ENCODE measurements at places on chromosomes 16 and 17.

GRCh38 chr16:47284999-47285398 lies 141.3 kb upstream of the NETO2 start:
- DNase-seq: no peak

- peak; percentile 71 for DNase-seq
These were observed 6.4 kb downstream of the THRA start for GRCh38 chr17:40068917-40069750.

DNA sequence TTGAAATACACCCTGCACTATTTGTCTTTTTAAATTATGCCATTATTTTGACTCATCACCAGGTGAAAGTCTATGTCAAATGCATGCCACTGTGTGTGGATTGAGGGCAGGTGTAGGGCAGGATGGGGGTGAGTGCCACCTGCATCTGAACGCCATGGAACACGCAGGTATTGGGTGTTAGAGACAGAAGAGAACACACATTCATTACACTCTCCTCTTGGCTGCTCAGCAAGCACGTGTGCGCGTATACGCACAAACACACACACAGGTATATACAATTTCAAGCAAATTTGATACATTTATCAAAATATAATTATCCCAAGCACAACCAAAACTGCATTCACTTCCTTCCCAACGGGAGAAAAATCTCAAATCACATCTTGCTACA lies 268.9 kb downstream of the NTN1 start:
- DNase-seq: no peak

- DNase-seq: no peak
These were observed 162.8 kb upstream of the ANKFN1 start for GRCh38 chr17:55990332-55991006.

DNA sequence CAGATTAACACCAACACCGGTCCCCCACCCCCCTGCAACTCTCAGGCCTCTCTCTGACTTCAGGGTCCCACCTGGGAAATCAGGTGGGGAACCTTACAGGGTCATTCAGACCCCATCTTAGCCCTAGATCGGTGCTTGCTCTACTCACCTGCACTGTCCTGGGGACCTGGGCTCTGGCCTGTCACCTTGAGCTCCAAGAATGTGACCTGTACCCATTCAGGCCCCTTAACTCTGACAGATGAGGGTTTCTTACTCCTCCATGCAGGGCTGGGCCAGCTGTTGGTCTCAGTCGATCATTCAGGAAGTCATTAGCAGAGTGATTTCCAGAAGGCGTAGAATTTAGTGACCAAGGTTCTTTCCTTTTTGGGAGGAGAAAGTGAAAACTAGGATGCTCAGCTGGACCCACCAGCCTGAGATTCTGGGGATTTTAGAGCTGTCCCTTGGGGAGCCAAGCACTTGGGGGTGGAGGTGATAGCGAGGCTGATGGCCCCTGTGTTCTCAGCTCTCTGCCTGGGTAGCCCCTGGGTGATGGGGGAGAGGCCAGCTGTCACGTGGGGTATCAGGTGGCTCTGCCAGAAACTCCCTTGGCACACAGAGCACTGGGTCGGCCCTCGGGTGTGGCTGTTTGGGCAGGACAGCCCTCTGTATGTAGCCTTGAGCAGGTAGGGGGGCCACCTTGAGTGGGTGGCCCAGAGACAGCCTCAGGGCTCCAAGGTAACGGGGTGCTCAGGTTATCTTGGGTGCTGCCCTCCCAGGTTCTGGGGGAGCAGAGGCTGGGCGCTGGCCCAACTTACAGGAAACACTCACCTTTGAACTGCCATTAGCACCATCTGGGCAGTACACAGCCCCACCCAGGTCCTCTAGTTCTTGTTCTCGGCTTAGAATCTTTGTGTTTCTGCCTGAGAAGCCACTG lies 724 bp downstream of the MVP start:
- DNase-seq: no peak

DNA sequence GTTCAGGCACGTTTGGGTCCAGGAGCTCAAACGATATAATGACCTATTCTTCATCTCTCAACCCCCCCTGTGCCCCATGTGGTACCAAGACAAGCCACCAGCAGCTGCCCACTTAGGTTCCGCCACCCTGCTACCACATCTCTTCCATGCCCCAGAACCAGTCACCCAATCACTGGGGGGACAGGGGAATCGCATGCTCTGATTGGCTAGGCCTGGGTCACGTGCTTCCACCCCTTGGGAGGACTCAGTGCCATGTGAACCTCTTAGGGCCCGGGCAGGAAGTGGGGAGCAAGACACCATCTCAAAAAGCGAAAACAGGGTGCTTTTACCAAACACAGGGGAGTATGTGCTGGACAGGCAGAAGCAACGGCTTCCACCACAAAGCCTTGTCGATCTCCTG lies 91.3 kb downstream of the KATNIP start:
- no peak for DNase-seq

- no peak for DNase-seq
These were observed 100.3 kb downstream of the ADCY9 start for GRCh38 chr16:4016005-4016352.

DNA sequence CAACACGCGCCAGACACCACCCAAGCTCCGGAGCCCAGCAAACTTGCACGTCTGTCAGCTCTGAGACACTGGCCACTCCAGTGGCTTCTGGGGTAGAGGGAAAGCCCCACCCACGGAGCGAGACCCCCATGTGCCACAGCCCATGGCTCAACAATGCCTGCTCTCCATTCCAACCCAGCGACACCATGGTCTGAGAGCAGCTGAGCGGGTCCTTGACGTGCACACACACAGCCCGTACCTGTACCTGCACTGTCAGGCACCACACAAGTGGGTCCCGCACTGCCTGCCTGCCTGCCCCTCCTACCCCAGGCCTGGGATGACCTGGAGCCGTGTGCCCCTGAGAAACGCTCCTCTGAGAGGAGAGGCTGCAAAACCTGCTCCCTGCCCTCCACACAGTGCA lies 77.0 kb downstream of the ZNF778 start:
- DNase-seq: no peak

DNA sequence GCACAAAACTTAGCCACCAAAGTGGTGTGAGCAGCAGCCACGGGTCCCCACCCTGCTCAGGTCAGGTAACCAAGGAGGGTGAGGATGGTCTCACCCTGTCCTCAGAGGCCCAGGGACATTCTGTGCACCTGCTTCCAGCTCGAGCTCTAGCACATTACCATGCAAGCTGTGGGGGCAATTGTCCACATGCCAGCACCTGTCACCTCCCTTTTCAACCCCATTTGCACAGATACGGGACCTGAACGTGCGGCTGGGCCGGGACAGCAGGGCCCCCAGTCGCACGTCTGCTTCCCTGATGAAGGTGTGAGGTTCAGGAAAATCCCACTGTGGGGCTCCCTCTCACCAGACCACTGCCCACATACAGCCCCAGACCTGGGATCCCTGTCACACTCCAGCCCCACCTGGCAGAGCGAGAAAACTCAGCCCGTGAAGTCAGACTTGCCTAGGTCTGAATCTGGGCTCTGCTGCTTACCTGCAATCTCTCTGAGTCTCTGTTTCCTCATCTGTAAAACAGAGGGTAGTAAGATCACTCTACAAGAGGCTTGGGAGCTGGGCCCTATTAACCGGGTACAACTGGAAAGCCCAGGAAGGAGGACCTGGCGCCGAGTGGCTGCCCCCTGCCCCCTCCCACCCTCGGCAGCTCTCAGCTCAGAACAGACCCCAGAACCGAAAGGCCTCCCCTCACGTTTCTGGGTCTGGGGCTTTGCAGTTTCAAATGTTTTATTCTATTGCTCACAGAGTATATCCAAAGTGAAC lies 7.9 kb downstream of the WFIKKN2 start:
- DNase-seq: no peak

- no peak for DNase-seq
These were observed 744 bp upstream of the NF1 start for GRCh38 chr17:31093866-31094599.

- DNase-seq: no peak
These were observed 38.3 kb downstream of the NT5M start for GRCh38 chr17:17341452-17341851.

- no peak for DNase-seq
These were observed 23.9 kb upstream of the MEAK7 start for GRCh38 chr16:84528322-84528721.

DNA sequence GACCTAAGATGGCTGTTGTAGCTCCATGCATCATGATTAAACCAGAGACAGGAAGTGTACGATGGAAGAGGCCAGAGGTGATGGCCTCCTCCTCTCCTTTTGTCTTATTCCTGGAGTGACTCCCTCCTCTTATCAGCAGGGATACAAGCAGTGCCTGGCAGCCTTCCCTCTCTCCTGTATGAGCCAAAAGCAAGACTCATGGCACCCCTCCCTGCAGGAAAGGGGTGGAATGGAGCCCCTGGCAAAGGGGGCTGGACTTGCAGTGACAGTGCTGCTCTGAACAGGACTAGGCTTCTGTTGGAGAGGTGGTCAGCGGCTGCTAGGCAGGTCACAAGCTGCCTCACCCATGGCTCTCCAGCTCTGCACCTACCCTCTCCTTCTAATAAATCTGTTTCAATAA lies 8.4 kb downstream of the TXNL4B start:
- no peak for DNase-seq
